ENCODE measurements at places on chromosomes 2 and 18.

DNA sequence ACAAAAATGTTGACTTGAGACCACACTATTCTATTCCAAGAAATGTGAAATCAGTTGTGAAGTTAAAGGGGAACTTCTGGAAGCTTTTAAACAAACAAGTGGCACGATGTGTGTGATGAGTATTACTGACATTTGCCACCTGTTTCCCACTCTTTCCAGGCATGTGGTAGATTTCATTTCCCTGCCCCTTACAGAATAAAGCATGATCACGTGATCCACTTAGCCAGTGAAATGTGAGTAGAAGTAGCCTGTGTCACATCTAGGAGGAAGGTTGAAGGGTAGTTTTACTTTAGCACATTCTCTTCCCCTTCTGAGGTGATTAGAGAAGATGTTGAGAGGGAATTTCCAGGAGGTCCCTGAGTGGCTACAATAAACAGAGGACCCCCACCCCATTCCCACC is 3.8 kb downstream of the COL4A4 start:
- DNase-seq = no peak

GRCh38 chr2:217950401-217950871 is 52.4 kb downstream of the TNS1 start:
- DNase-seq = no peak

GRCh38 chr18:74963820-74964446 is 245.0 kb downstream of the PTGR3 start:
- no peak for DNase-seq

DNA sequence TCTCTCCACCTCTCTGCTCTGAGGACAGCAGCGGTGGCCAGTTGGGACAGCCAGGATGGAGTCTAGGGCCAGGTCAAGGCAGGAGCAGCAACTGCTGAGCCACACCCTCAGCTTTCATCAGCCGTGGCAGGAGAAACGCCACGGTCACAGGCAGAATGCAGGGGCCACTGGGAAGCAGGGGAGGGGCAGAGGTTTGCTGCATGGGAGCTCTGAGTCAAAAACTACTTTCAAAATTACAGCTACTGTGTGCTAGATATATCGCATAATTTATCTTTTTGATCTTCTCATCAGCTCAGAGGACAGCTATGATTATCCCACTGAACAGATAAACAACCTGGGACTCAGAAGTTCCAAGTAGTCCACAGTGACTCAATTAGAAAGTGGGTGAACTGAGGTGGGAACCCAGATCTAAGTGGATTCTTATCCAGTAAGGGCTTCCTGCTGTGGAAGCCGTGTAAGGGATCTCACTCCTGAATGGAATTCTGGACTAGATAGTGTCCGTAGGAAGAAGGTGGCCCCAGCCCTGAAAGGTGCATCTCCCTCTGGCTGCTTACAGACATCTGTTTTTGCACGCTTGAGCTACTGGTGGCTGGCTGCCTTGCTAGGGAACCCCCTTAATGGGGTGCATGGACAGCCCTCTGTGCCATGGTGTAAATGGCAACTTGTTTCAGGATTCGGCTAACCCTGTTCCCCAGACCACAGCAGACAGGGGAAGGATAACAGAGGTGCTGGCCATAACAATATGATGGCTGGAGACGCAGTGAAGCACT is 194.6 kb upstream of the SMAD2 start:
- DNase-seq = no peak

GRCh38 chr2:29562319-29562718 is 359.1 kb downstream of the ALK start:
- no peak for DNase-seq

DNA sequence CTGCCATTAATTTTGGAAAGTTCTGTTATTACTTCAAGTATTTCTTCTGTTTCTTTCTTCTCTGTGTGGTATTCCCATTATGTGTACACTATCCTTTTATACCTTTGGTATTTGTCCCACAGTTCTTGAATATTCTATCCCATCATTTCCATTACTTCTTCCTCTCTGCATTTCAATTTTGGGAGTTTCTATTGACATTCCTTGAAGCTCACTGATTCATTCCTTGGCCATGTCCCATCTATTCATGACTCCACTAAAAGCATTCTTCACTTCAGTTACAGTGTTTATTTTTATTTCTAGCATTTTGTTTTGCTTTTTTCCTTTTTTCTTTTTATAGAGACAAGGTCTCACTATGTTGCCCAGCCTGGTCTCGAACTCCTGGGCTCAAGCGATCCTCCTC is 30.3 kb downstream of the PROC start:
- no peak for DNase-seq

DNA sequence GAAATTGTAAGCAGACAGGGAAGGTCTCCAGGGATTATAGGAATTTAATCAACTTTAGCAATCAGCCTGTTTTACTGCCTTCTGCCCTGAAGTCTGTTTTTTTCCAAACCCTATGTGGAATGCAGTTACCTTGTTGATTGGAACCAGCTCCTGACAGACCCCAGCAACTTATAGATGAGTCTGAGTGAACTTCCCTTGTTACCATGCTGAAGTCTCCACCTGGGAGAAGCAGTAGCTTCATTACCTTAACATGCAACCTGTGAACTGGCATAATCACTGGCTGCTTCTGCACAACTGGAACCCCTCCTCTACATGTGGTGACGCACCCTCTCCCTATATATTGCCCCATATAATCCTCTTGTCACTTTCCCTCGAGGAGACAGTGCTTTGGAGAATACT is 226.3 kb upstream of the SPOPL start:
- no peak for DNase-seq

- DNase-seq = no peak
These were observed 2082.3 kb upstream of the CELF4 start for GRCh38 chr18:39647627-39648534.

DNA sequence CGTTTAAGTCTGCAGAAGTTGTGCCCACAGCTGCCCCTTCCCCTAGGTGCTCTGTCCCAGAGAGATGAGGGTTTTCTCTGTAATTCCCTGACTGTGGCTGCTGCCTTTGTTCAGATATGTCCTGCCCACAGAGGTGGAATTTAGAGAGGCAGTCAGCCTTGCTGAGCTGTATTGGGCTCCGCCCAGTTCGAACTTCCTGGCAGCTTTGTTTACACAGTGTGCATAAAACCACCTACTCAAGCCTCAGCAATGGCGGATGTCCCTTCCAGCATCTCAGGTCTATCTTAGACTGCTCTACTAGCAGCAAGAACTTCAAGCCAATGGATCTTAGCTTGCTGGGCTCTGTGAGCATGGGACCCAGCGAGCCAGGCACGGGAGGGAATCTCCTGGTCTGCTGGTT is 48.1 kb downstream of the LHCGR start:
- DNase-seq = no peak

GRCh38 chr2:28717339-28717758 is 34.3 kb upstream of the PPP1CB start:
- DNase-seq = no peak

DNA sequence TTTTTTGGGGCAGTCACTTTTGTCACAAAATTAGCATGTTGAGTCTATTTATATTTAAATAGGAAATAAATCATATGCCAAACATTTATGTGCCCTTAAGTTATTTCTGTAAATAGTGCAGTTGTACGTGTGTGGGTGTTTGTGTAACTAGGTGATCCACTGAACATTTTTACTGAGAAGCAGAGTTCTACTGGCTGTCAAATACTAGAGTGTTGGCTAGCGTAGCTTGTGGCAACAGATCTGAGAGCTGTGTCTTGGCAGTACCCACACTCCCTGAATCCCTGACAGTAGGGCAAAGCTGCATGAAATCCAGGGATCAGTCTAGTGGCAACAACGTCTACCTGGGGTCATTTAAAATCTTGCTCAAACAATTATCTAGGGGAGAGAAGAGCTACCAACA is 273.1 kb upstream of the SLC8A1 start:
- DNase-seq = no peak

GRCh38 chr2:172227719-172228118 is 125.0 kb upstream of the DLX2 start:
- no peak for DNase-seq

DNA sequence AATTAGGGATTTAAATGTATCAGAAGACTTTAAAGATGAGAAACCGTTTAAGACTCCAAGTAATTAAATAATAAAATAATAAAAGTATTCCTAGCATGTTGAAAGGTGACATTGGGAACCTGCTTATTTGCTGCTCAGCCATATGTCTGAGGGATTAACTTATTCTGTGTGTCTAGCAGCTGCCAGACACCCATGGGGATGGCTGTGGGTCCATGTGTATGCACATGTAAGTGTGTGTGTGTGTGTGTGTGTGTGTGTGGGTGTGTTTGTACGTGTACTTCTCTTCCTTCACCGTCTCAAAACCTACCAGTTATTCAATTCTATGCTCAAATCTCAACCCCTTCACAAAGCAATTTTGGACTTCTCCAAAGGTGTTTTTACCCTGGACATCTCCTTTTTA is 124.5 kb downstream of the SETBP1 start:
- no peak for DNase-seq

DNA sequence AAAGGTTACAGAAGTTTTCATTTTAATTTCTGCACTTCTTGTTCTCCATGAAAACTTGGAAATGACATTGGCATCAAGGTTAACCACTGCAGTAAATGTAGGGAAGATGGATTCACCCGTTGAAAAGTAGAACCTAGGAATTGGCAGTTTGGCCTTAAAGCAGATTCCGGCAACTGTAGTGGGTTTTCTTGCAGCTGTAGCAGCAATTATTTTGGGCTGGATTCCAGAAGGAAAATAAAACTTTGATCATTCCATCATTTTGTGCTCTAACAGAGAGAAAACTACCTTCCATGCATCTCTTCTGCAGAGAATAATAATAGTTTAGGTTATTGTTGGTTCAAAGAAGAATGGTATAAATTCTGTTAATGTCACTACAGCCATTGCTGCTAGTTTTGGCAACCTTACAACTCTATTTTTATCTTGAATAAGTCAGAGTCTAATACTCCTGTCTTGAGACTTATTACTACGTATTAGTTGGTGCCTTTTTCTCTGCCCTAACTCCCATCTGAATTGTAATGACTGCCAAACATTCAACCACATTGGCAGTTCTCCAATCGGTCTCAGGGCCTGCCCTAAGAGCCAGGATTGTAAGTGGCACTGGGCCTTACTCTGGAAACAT is 178.1 kb upstream of the PIEZO2 start:
- DNase-seq = no peak

GRCh38 chr2:162058973-162059668 is 14.9 kb downstream of the DPP4 start:
- no peak for DNase-seq

- no peak for DNase-seq
These were observed 375.3 kb upstream of the KLHL29 start for GRCh38 chr2:23009545-23010149.

DNA sequence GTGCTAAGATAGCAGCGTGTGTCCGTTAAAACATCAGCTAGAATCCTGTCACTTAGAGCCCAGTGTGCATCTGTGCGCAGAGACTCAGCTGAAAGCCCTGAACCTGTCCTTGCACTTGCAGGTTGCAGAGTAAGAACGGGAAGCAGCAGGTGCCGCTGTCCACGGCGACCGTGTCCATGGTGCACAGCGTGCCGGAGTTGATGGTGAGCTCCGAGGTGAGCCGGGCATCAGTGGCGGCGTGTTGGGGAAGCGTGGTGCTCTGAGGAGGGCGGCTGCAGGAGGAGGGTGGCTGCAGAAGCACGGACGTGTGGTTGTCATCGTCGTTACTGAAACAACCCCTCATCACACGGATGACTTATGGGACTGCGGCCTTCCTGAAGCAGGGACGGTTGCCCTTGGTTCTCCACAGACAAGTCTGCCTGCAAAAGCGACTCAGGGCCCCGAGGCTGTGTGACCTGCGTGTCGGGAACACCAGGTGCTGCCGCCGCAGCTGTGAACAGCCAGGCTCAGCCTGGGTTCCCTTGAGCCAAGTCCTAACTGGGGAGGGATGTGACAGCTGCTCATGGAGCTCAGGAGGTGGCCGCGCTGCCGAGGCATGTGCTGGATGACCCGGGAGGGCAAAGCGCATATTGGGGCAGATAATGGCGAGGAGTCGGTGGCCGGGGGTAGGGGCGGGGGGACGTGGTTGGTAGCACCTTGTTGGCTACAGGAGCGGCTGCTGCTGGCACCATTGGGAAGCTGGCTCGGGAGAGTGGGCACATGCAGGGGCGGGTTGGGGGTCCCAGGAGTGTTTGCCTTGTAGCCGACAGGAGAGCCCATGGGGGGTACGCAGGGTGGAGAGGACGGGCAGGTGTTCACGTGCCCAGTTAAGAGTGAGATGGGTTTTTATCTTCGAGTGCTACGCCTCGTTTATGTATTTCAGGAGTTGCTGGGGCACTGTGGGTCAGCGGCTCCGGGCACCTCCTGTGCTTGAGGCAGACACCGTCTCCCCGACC is 16.6 kb downstream of the CTDP1 start:
- no peak for DNase-seq

DNA sequence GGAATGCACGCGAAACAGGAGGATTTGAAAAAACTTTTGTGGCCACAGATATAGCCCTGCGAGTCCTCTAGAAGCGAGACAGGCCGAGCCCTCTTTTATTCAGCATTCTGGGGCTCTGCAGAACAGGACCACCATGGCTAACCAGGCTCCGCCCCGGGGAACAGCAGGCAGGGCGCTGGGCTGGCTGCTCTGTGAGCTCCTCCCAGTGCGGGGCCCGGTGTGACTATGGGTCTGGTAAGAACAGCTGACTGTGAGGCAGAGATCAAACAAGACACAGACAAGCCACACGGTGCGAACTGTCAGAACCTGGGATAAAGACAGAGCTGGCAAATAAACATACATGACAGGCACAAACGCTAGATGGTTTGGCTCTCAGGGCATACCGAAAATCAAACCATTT is 15.5 kb downstream of the PXDN start:
- DNase-seq = no peak

DNA sequence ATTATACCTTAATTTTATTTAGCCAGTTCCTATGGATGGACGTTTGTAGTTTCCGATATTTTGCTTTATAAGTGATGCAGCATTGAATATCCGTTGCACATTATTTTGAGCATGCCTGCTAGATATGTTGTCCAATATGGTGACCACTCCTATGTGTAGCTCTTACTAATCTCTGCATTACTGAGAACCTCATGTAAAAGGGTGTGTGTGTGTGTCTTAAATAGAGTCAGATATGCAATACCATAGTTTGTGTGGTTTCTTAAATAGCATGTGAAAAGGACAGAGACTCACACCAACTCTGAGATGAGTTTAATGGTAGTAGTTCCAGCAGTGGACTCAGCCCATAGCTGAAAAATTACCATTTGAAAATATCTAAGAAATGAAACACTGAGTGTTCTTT is 32.3 kb downstream of the CD8A start:
- no peak for DNase-seq

- no peak for DNase-seq
These were observed 142.7 kb downstream of the GALR1 start for GRCh38 chr18:77392321-77392720.
